Activated T-helper 9 cell treated with anti-CD3 and anti-CD28 coated beads, Interleukin-2, amount 50 U/mL, for 16 hours (primary cell): ENCODE measurements at places on chromosomes 12 and 14.

DNA sequence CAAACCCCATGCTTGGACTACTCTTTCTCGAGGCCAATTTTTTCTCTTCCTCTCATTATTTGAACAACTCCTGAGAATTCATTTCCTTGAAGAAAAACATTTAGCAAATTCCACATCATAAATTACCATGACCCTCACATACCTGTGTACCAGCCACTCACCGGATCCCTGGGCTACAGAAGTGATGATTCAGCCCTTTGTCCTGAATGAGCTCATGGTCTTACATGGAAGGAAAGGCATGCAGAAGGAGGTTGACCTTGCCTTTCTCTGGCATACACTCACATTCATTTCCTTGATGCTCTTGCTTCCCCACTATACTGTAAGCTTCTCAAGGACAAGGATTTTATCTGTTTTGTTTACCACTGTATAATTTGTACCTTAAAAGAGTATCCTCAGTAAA, 191.5 kb downstream of the SLC5A8 start:
- DNase-seq = no peak

DNA sequence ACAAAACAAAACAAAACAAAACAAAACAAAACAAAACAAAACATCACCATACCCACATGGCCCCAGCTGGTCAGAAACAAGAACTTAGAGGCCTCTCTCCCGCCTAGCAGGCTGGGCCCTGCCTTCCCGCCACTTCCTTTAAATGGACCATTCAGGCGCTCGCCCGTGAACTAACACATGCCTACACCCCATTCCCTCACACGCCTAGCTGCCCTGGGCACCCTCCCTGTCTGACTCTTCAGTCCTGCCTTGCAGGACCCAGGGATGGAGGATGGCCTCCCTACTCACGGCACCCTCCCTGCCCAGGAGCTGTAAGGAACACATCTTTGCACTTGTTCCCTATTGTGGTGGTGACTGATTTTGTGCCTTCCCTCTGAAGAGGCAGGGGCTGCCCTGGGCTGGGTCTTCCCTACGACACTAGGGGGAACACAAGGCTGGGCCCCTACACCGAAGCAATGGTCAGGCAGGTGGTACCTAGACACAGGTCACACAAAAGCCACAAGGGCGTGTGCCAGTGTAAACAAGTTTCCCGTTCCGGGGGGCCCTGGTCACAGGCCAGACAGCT, 21.5 kb downstream of the P2RX2 start:
- no peak for DNase-seq

GRCh38 chr14:65354715-65355114, 57.8 kb upstream of the FUT8 start:
- DNase-seq = no peak

- DNase-seq = peak; percentile 29
Observed at GRCh38 chr14:68682166-68683103, 110.4 kb downstream of the ZFP36L1 start.

- DNase-seq = no peak
Observed at GRCh38 chr12:117835156-117835555, 133.6 kb downstream of the KSR2 start.

- no peak for DNase-seq
Observed at GRCh38 chr12:124518051-124518932, 49.1 kb downstream of the NCOR2 start.

- DNase-seq = no peak
Observed at GRCh38 chr12:69354172-69354555, 5.4 kb upstream of the YEATS4 start.
